ENCODE measurements at places on chromosomes 6 and 20.

GRCh38 chr20:63628246-63628975 lies 1.5 kb upstream of the GMEB2 start:
- H3K27ac ChIP-seq: peak overlapping the region; percentile 65
- H3K4me1 ChIP-seq: 0 out of 2 replicates have a peak, but pooled peaks cover 2% of the 10 kb centered on the region
- peak overlapping the region; percentile 79 for H3K4me3 ChIP-seq
- H3K27me3 ChIP-seq: no peaks in the 10 kb centered on the region

GRCh38 chr6:137777687-137778075 lies 89.4 kb upstream of the TNFAIP3 start:
- H3K27me3 ChIP-seq: no peaks in the 10 kb centered on the region
- H3K4me1 ChIP-seq: no peaks in the 10 kb centered on the region
- DNase-seq: no peak
- no peak overlapping the region for H3K4me3 ChIP-seq

GRCh38 chr6:6728169-6728941 lies 139.8 kb downstream of the LY86 start:
- H3K27me3 ChIP-seq: no peaks in the 10 kb centered on the region
- H3K36me3 ChIP-seq: no peaks in the 10 kb centered on the region
- peaks cover 3% of the 10 kb centered on the region for H3K4me1 ChIP-seq
- DNase-seq: no peak
- H3K4me3 ChIP-seq: no peak overlapping the region

- H3K4me3 ChIP-seq: no peak overlapping the region
- peaks cover 48% of the 10 kb centered on the region for H3K36me3 ChIP-seq
- H3K27me3 ChIP-seq: no peaks in the 10 kb centered on the region
- no peak overlapping the region for H3K27ac ChIP-seq
- H3K4me1 ChIP-seq: no peaks in the 10 kb centered on the region
- DNase-seq: no peak
These were observed 74.7 kb downstream of the STXBP5 start for GRCh38 chr6:147278891-147279290.

- H3K4me3 ChIP-seq: no peak overlapping the region
- no peaks in the 10 kb centered on the region for H3K4me1 ChIP-seq
- no peak overlapping the region for H3K27ac ChIP-seq
- DNase-seq: no peak
- H3K27me3 ChIP-seq: no peaks in the 10 kb centered on the region
These were observed 210.9 kb upstream of the MANEA start for GRCh38 chr6:95366414-95366813.

- H3K27ac ChIP-seq: no peak overlapping the region
- DNase-seq: no peak
- no peaks in the 10 kb centered on the region for H3K36me3 ChIP-seq
- no peaks in the 10 kb centered on the region for H3K4me1 ChIP-seq
These were observed 39.6 kb upstream of the BCAS1 start for GRCh38 chr20:54110041-54110440.

GRCh38 chr20:5845681-5846615 lies 95.7 kb downstream of the SHLD1 start:
- H3K4me3 ChIP-seq: no peak overlapping the region
- no peak for DNase-seq
- 0 out of 2 replicates have a peak, but pooled peaks cover 4% of the 10 kb centered on the region for H3K4me1 ChIP-seq
- peaks cover 5% of the 10 kb centered on the region for H3K27me3 ChIP-seq
- no peak overlapping the region for H3K27ac ChIP-seq

DNA sequence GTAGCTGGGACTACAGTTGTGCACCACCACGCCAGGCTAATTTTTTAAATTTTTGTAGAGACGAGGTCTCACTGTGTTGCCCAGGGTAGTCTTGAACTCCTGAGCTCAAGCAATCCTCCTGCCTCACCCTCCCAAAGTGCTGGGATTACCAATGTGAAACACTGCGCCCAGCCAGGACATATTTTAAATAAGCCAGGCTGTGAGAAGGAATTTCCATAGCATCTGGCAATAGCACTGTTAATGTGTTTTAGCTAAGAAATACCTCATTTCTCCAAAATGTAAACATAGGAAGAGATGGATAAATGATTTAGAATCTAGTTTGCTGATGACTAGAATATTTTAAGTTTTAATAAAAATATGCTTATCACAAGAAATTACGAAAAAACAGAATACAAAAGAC lies 27.0 kb upstream of the SLA2 start:
- no peaks in the 10 kb centered on the region for H3K36me3 ChIP-seq
- no peak overlapping the region for H3K4me3 ChIP-seq
- H3K27me3 ChIP-seq: no peaks in the 10 kb centered on the region
- no peak for DNase-seq
- no peak overlapping the region for H3K27ac ChIP-seq
- H3K4me1 ChIP-seq: no peaks in the 10 kb centered on the region

GRCh38 chr6:19298421-19298820 lies 538.7 kb upstream of the ID4 start:
- no peak for DNase-seq
- no peaks in the 10 kb centered on the region for H3K27me3 ChIP-seq
- no peaks in the 10 kb centered on the region for H3K36me3 ChIP-seq

- H3K27me3 ChIP-seq: no peaks in the 10 kb centered on the region
- no peak overlapping the region for H3K4me3 ChIP-seq
- no peaks in the 10 kb centered on the region for H3K4me1 ChIP-seq
- no peak for DNase-seq
These were observed 13.3 kb upstream of the RHAG start for GRCh38 chr6:49649988-49650387.

DNA sequence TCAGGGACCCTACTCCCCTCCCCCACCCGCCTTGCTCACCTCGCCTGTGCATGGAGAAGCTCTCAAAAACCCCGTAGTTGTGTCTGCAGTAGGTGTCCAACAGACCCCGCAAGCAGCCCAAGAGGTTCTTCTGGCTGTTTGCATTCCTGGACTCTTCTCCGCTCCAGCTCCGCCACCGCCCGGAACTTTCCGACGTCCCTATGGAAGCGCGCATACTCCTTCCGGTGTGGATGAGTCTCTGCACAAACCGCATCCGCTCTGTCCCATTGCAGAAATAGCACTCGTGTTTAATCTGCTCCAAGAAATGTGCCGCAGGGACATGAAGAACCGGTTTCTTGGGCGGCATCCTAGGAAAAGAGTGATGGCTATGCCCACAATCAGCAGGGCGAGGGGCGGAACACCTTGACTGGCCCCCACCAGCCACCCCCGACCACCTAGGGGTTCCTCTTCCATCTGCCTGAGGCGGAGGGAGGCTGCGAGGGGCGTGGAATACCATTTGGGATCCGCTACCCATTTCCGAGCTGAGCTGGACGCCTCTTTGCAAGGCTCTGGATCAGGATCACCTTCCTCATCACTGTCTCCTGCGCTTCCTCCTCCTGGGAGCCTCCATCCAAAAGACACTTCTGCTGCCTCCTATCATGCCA lies 20.2 kb downstream of the HLA-DRA start:
- DNase-seq: no peak
- no peaks in the 10 kb centered on the region for H3K4me1 ChIP-seq
- H3K27ac ChIP-seq: no peak overlapping the region
- no peaks in the 10 kb centered on the region for H3K36me3 ChIP-seq

DNA sequence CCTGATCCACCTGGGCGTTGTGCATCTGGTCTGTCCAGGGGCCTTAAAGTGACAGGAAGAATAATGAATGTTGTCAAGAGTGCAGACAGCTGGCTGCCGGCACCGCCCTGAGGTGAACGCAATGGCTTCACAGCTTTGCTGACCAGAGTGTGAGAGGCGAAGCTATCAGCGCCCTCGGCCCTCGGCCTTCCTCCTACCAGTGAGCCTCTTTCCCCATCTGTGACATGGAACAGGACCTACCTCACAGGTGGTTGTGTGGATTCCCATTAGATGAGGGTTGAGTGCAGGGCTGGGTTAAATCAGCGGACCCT lies 54.8 kb downstream of the CTCFL start:
- no peak overlapping the region for H3K4me3 ChIP-seq
- no peak overlapping the region for H3K27ac ChIP-seq
- no peaks in the 10 kb centered on the region for H3K27me3 ChIP-seq

DNA sequence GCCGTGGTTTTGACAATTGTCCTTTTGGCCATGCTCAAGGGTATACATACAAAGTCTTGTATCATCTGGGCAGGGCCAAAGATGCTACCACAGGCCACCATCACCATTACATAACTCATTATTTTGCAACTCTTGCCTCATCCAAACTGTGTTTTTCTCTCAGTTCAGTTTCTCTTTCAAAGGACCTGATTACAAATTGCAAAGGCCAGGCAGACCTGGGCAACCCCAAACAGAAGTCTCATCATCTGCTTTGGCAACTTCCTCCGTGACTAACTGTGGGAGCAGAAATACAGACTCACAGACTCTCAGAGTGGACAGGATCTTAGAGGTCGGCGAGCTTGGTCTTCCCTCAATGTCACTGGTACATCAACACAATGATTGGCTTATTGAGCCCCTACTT lies 117.8 kb upstream of the NEDD9 start:
- no peaks in the 10 kb centered on the region for H3K27me3 ChIP-seq
- no peak for DNase-seq
- no peak overlapping the region for H3K4me3 ChIP-seq
- no peaks in the 10 kb centered on the region for H3K36me3 ChIP-seq

DNA sequence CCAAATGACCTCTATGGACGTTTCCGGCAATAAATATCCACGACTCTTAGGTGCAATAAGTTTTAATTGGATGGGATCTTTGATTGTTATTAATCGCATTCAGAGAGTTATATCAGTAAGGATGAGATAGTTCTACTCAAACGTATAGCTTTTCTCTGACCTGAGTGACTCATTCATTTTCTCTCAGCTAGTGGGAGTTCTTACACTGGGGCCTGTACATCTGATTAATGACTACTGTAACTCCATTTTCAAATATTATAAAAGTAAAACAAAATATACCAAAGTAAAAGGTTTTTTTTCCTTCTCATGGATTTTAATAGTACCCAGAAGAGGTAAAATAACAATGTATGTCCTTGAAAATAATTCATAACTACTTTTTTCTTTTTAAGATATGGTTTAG lies 41.1 kb upstream of the SAMD5 start:
- DNase-seq: no peak
- no peak overlapping the region for H3K4me3 ChIP-seq

GRCh38 chr6:158648682-158649131 lies 1.1 kb upstream of the SYTL3 start:
- peaks cover 28% of the 10 kb centered on the region for H3K4me1 ChIP-seq
- no peak for DNase-seq
- no peaks in the 10 kb centered on the region for H3K27me3 ChIP-seq
- no peak overlapping the region for H3K4me3 ChIP-seq

DNA sequence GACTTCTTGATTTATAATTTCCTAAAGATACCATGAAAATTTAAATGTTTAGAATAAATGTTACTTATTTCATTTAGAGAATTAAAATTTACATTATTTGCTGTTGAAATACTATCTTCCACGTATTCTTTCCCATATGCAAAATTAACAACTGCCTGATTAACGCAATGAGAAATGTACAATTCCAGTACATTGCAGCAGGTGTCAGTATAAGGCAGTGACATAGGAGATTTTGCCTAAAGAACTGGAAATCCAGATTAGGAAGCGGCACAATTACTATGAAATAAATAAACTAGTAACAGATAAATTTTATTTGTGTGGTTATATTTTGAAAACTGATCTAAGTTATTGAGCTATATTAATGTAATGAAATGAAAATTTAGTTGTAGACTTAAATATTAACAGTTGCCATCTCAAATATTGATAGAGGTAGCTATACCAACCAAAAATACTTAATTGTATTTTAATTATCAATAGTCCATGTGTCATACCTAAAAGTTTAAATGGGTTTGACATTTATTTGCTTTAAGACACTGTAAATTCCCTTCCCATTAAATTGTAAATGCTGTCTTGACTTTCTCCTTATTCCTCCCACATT lies 300.2 kb downstream of the UTRN start:
- H3K4me3 ChIP-seq: no peak overlapping the region
- peak; percentile 30 for DNase-seq
- H3K27me3 ChIP-seq: no peaks in the 10 kb centered on the region
- H3K4me1 ChIP-seq: no peaks in the 10 kb centered on the region
- no peak overlapping the region for H3K27ac ChIP-seq
- no peaks in the 10 kb centered on the region for H3K36me3 ChIP-seq

GRCh38 chr6:112833581-112834131 lies 486.5 kb downstream of the RFPL4B start:
- no peaks in the 10 kb centered on the region for H3K4me1 ChIP-seq
- no peak overlapping the region for H3K4me3 ChIP-seq
- no peaks in the 10 kb centered on the region for H3K27me3 ChIP-seq
- no peak overlapping the region for H3K27ac ChIP-seq
- no peak for DNase-seq
- H3K36me3 ChIP-seq: no peaks in the 10 kb centered on the region

- no peak for DNase-seq
- no peaks in the 10 kb centered on the region for H3K27me3 ChIP-seq
- H3K36me3 ChIP-seq: no peaks in the 10 kb centered on the region
These were observed at the start of gene CST7 for GRCh38 chr20:24948939-24949679. TSS of gene CST7 (plus strand) at chr20:24949269. CDS start at chr20:24949506, 237 bp downstream.

GRCh38 chr20:37837924-37838323 lies 65.0 kb upstream of the VSTM2L start:
- H3K27ac ChIP-seq: no peak overlapping the region
- H3K36me3 ChIP-seq: no peaks in the 10 kb centered on the region
- no peak for DNase-seq
- H3K4me3 ChIP-seq: no peak overlapping the region

GRCh38 chr6:106275692-106276091 lies 49.9 kb downstream of the ATG5 start:
- no peaks in the 10 kb centered on the region for H3K4me1 ChIP-seq
- H3K36me3 ChIP-seq: no peaks in the 10 kb centered on the region

DNA sequence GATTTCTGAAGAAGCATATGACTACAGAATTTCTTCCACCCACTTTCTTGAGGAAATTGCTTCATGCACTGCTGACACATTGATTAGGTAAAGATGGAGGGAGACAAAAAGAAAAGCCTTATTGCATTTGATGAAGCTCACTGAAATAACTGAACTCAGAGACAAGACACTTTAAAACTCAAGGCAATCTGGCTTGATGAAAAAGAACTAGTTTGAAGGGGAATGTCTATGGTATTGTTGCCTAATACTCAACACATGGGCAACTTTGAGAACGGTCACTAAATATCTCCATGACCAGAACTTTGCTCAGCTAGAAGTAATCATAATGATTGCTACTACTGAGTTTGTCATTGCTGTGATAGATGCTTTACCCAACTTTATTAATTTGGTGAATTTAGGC lies 38.1 kb downstream of the HTR1B start:
- H3K4me3 ChIP-seq: no peak overlapping the region
- no peak for DNase-seq
- H3K27me3 ChIP-seq: no peaks in the 10 kb centered on the region
- no peak overlapping the region for H3K27ac ChIP-seq
- H3K36me3 ChIP-seq: no peaks in the 10 kb centered on the region
